GDM1 (cell line): ENCODE measurements at places on chromosomes 11 and 22.

- no peak for DNase-seq
These were observed 79.0 kb downstream of the APIP start for GRCh38 chr11:34836958-34837856.

GRCh38 chr11:68120273-68121066, 718 bp downstream of the CHKA start:
- DNase-seq: peak; percentile 43

- no peak for DNase-seq
These were observed 19.4 kb downstream of the NFAM1 start for GRCh38 chr22:42412744-42413333.

- no peak for DNase-seq
These were observed 632.6 kb upstream of the KIRREL3 start for GRCh38 chr11:127632976-127633680.

DNA sequence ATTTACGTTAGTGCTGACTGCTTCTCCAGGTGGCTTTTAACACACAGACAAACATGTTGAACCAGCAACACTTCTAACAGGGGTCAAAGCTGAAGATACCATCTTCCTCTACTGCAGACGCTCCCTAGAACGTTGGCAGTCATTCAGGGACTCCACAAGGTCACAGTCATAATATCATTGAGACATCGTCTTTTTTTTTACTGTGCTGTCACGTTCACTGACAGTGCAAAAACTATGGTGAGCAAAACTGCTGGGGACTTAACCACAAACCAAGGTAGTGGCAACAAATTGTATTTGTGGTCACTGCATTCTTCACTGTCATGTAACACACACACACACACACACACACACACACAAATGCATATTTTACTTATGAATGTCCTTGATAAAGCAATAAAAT, 244.9 kb downstream of the CASP12 start:
- DNase-seq: no peak

- no peak for DNase-seq
These were observed 25.3 kb downstream of the C11orf58 start for GRCh38 chr11:16763746-16764145.
